Stimulated activated CD8-positive, alpha-beta memory T cell treated with anti-CD3 and anti-CD28 coated beads, Interleukin-4, amount 100 ng/mL, for 24 hours (primary cell): ENCODE measurements at places on chromosomes 3 and 15.

DNA sequence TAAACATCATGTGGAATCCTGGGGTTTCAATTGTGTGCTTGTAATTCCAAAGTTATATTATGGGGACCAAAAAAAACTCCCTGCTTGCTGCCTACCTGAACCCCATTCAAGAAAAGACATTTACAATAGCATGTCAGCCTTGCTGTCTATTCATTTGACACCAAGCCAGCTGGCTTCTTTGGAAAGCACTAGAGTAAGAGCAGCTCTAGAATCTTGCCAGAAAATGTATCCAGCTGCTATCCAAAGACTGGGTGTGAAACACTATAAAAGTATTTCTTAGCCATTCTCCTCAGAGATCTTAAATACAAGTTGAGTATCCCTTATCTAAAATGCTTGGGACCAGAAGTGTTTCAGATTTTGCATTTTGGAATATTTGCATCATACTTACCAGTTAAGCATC lies 87.4 kb downstream of the RAD18 start:
- DNase-seq, result no peak

DNA sequence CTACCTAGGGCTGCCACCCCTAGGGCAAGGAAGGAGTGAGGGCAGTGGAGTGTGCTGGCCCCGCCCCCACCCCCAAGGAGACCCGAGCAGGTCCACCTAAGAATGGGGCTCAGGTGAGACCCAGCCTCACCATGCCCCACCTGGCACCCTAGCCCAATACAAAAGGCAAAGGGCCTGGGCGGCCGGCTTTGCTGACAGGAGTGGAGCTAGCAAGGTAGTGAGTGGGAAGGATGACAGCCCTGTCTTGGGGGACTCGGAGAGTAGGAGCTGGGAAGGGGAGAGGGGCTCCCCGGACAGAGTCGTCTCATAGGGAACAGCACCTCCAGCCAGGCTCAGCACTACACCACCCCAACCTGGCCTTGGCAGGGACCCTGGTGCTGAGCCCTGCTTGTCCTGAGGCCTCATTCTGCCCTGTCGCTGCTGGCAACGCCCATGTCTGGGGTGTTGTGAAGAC lies 12.1 kb downstream of the C15orf39 start:
- no peak for DNase-seq

DNA sequence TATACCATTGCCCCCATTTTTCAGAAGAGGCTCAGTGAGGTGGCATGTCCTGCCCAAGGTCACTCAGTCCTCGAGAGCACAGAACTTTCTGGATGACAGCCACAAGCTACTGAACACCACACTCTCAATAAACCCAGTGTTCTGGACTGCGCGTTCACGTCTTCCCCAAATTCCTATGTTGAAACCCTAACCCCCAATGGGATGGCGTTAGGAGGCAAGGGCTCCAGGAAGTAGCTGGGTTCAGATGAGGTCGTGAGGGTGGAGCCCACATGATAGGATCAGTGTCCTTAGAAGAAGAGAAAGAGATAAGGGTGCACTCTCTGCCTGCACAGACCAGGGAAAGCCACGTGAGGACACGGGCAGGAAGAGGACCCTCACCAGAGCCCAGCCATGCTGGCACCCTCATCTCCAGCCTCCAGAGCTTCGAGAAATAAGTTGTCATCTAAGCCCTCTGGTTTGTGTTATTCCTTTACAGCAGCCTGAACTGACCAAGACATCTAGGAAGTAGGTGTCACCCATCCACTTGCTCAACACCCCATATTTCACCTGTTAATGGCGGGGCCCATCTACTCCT lies 324.0 kb downstream of the UACA start:
- DNase-seq, result no peak

DNA sequence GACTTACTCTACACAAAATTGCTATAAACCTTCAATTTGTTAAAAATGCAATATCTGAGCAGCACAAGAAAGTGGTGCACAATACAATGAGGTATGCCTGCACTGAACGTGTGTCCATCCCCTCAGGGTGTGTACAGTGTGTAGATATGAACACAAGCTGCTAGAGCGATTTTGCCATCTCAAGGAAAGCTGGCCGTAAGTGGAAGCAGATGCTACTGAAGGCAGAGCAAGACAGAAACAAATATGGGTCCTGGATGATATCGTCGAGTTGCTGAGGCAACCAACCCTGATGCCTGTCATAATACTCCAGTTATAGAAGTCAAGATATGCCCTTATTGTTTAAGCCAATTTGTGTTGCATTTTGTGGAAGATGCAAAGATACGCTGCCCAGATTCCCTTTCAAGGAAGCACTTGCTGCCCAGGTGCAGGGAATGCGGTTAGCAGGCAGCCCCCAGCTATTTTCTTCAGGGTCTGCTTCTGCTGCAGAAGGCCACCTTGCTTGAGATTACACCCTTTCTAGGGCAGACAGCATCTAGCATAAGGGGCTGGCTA lies 25.8 kb upstream of the EHHADH start:
- DNase-seq, result no peak

DNA sequence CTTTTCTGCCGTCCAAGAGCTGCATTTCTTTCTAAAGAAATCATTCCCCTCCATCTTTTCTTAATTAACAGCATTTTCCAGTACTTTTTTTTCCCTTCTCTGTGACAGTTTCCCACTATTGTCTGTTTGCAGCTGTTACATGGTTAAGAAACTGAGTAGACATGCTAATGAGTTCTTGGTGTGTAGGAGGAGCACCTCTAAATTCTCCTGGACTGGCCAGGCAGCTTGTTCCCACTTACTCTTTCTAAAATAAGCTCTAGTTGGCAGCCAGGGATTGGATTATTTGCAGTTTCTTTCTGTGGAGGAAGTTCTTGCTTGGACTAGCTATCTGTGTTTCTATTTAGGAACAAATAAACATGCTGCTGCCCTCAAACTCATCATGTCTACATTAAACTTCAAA lies 235.1 kb upstream of the GAP43 start:
- no peak for DNase-seq

DNA sequence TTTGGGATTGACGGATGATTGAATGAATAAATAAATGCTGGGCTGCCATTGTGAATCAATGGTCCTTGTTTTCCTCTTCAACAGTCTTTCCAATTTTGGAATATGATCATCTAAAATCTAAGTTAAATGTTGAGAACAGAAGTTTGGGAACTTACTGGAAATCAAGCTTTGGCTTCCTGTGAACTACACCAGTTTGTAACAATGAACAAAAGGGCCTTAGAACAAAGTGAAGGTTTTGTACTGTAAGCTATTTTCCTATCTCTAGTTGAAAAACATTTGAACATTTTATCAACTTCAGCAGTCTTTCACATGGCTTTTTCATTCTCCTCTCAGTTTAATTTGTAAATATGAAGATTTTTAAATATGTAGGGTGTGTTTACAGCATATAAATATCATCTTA lies 66.3 kb downstream of the RUBCN start:
- DNase-seq, result no peak

DNA sequence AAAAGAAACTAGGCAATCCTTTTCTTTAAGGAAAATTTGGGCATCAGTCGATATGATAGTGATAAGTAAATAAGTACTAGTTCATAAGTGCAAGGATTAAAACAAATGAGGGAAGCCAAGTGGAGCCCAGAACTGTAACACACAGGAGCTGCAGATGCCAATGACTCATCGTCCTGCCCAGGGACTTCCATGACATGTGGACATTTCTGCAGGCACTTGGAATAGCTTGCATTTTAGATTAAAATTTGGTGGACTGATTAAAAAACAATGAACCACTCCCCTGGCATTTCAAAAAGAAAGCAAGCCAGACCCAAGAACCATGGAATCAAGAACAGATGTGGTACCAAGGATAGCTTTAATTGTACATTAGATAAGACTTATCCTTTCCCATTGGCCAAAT lies 2.9 kb downstream of the SAMD7 start:
- no peak for DNase-seq

- no peak for DNase-seq
These were observed 79.9 kb upstream of the ZBTB20 start for GRCh38 chr3:115226844-115227445.

- DNase-seq, result no peak
These were observed 1.3 kb downstream of the HHLA2 start for GRCh38 chr3:108297647-108298046.

DNA sequence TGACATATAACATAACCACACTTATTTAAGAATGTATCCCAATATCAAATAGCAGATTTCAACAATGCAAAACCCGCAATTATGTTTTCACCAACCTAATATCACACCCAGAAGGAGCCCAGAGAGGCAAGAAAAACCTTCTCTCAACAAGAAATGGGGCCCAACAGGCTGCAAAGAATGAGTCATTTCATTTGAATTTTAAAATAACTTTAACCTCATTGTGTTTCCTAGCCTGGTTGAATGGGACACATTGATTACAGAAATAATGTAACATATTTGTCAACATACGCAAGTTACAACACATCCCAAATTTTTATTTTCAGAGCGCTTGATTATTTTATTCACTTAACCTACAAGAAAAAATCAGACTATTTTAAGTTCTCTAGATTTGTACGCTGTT lies 365.1 kb upstream of the SLCO3A1 start:
- no peak for DNase-seq

DNA sequence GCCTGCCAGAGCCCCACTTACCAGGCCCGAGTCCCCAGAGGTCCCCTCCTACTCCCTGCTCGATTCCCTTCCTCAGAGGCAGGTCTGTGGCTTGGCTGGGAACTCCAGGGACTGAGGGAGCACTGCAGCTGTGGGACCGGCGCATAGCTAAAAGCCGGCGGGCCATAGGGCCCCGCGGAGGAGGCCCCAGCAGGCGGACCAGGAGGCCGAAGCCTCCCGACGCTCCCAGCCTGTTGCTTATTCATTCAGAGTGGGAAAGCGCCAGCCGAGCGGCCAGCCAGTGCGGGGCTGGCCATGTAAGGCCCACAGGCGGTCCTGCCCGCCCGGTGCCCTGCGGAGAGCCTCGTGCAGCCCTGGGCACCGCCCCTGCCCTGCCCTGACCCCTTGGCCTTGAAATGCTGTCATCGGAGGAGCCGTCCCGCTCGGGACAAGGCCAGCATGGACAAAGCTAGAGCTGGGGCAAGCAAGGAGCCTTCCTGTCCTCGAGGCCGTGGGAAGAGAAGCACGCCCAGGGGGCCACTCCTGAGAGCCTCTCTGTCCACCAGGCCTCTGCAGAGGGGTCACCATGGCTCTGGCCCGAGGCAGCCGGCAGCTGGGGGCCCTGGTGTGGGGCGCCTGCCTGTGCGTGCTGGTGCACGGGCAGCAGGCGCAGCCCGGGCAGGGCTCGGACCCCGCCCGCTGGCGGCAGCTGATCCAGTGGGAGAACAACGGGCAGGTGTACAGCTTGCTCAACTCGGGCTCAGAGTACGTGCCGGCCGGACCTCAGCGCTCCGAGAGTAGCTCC lies at the start of gene LOXL1:
Gene LOXL1, plus strand, starts transcription at position 244 of the 784 bp plus-strand sequence. Its CDS starts 322 bp downstream, at position 566.
- DNase-seq, result no peak

- no peak for DNase-seq
These were observed 81.5 kb downstream of the CHST2 start for GRCh38 chr3:143201045-143201444.

DNA sequence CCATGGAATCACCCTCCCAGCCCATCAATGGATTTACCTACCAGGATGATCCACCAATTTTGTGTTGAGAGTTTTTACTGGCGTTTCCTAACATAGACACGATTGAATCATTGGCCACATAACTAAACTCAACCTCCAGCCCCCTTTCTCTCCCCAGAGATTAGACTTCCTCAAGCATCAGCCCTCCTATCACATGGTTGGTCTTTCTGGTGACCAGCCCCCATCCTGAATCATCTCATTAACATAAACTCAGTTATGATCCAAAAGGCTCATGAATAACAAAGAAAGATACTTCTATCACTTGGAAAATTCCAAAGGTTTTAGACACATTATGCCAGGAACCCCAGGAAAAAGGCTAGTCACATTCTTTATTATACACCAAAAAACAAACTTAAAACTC lies 21.2 kb downstream of the PRKAR2A start:
- DNase-seq, result no peak

- DNase-seq, result no peak
These were observed 76.9 kb downstream of the TRIM69 start for GRCh38 chr15:44813231-44813630.

DNA sequence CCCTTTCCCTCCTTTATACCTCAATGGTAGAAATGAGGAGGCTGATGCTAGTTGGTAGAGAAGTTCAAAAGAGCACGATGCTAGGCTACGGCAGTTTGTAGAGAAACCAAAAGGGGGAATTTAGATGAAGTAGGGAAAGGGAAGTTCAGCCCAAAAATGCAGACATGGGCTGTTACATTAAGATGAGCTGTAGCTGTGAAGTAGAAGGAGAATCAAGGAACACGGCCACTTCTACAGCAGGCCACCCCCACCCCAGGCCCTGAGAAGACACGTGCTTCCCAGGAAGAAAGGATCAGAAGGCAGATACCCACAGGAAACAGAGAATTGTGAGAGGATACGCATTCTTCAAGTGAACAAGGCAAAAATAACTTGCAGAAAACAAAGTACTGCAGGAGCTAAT lies 2.1 kb upstream of the PARP14 start:
- no peak for DNase-seq

GRCh38 chr3:57152151-57153143 lies 12.7 kb downstream of the IL17RD start:
- no peak for DNase-seq

DNA sequence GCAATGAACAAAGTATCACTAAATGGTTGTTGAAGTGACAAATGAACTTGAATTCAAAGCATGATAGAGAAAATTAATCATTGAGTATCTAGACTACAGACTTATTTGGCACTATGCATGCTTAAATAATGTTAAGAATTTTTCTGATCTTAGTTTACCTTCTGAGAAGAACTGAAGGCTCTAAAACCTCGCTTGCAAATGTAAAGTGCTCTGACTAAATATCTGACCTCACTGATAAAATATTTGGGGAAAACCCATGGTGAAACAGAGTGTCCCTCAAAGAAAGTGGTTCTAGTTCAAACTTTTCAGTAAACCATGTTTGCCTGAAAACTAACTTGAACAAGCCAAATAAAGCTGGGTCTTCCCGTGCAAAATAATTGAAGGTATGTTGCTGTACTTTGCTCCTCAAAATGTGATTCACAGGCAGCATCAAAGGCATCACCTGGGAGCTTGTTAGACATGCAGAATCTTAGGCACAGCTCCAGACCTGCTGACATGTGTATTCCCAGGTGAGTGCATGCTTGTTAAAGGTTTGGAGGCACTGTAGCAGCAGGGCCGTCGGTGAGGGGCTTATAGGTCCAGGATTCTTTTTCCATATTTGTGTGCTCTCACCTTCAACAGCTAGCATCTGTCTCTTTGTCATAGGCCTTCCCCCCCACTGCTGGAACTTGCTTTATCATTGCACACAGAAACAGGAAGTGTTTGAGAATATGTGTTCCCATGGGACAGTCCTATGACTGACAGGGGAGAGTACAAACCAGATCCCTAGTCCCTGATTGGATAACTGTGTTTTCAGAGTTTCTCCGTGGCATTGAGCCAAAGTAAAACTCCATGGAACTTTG lies 524.2 kb upstream of the LMCD1 start:
- no peak for DNase-seq
